ENCODE measurements at places on chromosomes 5 and 9.

GRCh38 chr5:32020946-32021345 is 153.2 kb downstream of the GOLPH3 start:
- no peak for DNase-seq

DNA sequence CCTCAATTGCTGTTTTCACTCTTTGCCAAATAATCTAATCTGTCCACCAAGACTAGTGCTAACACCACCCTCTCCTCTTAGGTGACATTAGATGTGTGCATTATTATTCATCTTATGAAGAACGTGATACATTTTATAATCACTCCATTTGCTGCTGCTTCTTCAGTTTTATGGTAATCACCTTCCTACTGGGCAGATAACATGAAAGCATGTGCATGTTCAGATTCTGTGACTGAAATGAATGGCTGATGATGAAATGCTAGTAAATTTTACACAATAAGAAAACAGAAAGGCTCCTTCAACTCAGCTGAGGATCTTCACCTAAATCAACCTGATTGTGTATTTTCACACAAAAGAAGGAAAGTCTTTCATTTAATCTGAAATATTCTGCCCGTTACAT is 577.6 kb downstream of the CSNK1G3 start:
- no peak for DNase-seq

GRCh38 chr5:120260651-120261050 is 203.4 kb upstream of the PRR16 start:
- no peak for DNase-seq

GRCh38 chr5:66136053-66136452 is 8.0 kb upstream of the SREK1 start:
- DNase-seq: no peak

GRCh38 chr9:34458013-34458958 is at the start of the genes DNAI1 and FAM219A:
Gene DNAI1 (plus strand): TSS chr9:34458805. CDS start chr9:34459006, 201 bp downstream.
Gene FAM219A (minus strand): TSS chr9:34458570. CDS start chr9:34458263, 307 bp downstream.
- peak; percentile 96 for DNase-seq

- no peak for DNase-seq
These were observed 155.2 kb downstream of the MEF2C start for GRCh38 chr5:88727705-88728313.

GRCh38 chr5:42993516-42994245 is 46.4 kb downstream of the ANXA2R start:
- DNase-seq: no peak

DNA sequence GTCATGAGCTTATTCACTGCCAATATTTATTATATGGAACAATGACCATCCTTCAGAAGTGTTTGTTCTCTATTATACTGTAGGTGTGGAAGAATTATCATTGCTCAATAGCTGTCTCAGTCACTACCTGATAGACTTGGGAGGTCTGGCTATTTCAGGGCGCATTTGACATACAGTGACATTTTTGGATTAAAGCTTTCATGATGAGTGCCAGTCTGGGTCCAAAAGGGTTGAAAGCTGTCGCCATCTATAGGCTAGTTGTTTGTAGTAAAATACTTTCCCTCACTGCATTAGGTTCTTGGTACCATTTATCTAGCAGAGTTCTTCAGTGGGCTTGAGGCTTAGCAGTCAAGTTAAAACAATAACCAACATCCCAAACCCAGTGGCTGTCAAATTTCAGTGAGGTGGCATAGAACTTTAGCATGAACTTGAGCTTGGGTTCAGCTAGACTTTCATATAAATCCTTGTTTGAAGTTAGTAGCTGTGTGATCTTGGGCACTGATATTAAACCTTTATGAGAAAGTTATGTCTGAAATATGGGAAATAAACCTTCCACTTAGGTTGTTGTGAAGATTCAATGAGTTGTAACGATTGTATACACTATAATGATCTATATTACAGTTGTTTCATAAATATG is 110.5 kb upstream of the CDKN2B start:
- peak; percentile 39 for DNase-seq

DNA sequence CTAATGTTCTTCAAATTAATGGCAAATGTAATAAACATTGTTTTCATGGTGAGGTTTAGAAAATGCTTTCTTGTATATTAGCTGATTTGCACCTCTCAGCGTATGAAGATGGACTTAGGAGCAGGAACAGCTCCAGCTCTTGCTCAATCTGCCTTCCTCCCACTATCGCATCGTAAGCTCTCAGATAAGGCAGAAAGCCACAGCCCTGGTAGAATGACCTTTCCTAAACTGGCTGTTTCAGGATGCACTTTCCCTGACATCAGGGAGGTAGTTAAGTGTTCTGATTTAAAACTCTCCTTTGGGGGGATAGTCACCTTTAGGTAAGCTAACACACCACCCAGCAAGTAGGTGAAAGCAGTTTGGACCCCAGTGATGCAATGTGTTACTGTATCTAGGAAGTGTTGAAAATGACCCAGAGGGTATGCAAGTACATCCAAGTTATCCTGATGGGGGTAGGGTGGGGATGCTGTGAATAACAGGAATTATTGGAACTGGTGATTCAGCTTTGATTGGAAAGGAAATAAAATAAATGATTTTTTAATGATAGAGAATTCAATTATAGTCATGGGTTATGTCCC is 72.3 kb downstream of the LMNB1 start:
- no peak for DNase-seq

GRCh38 chr9:31030741-31031202 is 1353.7 kb upstream of the ACO1 start:
- no peak for DNase-seq

- no peak for DNase-seq
These were observed 186.7 kb downstream of the MARCHF11 start for GRCh38 chr5:15992918-15993317.

DNA sequence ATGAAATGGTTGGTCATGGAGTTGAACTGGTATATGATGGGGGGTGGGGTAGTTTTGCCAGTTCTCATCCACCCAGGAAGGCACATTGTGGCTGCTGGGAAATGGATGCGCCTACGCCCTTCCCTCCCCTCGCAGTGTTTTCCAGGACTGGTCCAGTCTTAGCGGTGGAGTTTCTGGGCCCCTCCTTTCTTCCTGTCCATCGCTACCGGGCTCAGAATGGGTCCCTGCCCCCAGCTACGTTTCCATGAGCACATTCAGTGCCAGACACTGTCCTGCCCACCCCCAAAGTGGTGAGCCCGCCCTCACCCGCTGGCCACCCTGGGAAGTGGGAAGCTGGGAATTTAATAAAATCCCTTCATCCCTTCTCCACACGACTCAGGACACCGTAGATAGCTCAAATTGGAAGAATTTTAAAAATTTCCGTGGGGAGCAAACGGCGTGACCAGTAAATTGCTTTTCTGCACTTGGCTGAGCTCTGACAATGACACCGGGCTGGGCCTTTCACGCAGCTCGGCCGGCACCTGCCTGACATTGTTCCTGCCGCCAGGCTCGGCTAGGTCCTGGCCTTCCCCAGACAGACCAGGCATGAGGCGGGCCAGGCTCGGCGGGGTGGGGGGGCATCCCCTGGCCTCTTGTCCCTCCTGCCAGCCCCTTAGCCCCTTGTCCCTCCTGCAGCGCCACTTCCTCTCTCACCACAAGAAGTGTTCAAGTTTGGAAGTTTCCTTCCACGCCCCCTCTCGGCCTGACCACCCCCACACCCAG is 3.6 kb downstream of the FGF18 start:
- DNase-seq: no peak

DNA sequence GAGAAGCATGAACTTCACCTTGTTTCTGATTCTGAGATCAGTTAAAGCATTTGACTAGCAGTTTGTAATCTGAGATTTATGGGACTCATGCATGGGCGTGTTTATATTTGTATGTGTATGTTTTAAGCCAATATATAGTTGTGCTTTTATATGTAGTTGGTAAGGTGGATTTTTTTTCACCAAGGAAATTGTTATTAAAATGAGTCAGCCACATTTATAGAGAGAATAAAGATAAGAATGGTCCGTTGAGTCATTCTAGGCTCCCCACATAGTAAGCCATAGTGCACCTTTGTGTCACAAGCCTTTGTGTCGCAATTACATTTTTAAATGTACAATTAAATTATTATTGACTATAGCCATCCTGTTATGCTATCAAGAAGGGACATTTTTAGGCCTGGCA is 89.0 kb downstream of the NLN start:
- no peak for DNase-seq

DNA sequence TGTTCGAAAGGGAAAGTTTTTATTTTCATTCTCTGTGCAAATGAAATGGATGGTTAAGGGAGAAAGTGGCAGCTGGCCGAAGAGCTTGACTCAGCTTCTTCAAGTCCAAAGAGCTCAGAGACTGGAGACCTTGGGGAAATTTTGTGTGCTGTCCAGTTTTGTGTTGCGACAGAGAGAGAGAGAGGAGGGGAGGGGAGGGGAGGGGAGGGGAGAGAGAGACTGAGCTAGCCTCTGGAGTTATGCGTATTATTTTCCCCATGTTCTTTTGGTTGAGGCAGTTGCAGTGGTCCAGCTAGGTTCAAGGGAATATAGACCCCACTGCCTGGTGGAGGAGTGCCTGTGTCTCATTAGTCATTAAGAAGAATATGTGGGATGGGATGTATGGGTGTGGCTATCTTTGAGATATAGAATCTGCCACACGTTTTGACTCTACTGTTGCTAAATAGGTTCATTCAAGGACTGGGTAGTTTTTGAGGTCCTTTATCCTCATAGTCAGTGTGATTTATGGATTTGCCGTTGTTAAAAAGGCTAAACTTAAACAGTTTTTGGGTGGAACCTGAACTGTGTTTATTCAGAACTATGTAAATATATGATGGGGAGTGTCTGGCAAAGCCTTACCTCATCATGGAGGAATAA is 69.7 kb downstream of the ARHGAP26 start:
- no peak for DNase-seq

- DNase-seq: no peak
These were observed 67.9 kb downstream of the KIAA1958 start for GRCh38 chr9:112554516-112554915.

DNA sequence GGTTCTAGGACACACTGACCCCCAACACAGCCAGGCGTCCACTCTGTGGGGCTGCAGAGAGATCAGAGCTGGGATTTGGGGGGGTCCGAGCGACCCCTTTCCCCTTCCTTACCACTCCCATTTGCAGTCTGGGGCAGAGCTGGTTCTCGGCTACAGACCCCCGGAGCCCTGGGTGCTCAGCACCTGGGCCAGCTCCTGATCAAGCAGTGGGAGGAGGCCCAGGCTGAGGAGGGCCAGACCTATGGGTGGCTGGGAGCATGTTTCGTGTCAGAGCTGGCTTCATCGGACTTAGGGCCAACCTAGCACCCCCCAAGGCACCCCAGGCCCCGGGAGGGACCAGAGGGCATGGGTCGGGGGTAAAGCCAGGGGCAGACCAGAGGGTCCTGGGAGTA is 7.6 kb downstream of the GRIN1 start:
- DNase-seq: no peak

DNA sequence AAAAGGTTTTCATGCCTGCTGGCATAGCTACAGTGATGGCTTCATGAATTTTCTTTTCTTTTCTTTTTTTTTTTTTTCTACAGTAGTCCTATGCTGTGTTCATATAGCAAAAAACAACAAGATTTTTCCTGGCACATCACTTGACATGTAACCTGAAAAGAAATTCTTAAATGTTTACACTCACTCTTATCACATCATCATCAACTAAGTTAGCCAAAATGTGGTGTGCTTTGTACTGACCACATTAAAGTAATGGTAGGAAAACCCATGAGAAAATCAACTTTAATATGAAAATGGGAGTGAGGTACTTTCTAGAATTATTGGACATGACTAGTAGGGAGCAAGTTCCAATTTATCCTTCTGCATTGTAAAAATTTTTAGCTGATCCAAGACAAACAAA is 146.7 kb downstream of the SSBP2 start:
- no peak for DNase-seq

DNA sequence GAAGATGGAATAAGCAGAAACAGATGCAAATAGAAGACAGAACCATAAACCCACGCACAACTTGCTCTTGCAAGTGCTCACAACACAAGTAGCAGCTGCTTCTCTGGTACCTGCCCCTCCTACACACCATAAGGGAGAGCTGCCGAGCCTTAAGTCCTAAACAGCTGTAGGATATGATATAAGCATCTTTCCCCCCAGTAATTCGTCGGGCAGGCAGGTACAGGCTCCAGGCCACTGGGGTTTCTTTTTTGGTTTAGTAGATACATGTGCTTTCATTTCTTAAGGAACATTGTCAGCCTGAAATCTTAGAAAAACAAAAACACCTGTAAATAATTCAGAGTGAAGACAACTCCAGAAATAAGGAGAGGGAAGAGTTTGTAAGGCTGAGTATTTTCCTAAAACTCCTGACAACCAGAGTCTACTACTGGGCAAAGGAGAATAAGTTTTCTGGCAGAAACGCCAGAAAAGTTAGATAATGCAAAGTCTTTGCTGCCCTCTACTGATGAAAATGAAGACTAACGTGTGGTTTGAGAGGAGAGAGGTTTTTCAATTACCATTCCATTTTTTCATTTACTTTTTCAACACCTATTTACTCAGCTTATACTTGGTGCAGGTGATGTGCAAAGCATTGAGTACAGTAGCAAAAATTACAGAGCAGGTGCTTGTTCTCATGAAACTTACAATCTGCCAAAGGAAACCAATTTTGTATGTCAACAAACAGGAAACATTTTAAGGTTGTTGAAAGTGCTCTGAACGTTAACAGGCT is 20.1 kb upstream of the TCERG1 start:
- peak; percentile 77 for DNase-seq

DNA sequence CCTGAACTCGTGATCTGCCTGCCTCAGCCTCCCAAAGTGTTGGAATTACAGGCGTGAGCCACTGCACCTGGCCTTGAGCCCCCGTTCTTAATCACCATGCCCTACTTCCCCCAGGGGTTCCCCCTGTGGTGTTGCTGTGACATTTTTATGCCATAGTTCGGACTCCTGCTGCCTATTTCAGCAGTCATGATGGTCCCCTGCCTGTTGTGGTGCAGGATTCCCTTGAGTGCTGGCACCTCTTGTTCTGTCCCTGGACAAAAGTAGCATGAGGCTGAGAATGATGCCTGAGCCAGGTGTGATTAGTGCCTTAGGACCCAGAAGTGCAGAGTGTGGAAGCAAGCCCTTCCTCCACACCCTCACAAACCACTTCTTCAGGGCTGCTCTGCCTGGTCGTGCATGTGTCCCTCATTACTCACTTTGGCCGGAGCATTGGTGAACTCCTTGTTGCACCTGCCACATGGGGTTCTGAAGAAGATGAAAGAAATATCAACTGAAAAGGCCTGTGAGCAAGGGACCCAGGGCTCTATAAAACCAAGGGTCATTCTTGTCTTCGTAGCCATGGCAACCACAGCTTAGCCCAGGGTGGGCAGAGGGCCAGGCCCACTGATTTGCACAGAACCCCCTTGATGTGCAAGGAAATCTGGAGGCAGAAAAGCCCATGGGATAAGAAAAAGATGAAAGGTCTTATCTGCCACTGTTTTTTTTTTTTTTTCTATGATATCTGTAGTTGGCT is 228.0 kb downstream of the NTRK2 start:
- DNase-seq: no peak

GRCh38 chr5:179554981-179555380 is 4.6 kb downstream of the RUFY1 start:
- no peak for DNase-seq

- DNase-seq: no peak
These were observed 7.6 kb upstream of the FBXO38 start for GRCh38 chr5:148376198-148376597.

DNA sequence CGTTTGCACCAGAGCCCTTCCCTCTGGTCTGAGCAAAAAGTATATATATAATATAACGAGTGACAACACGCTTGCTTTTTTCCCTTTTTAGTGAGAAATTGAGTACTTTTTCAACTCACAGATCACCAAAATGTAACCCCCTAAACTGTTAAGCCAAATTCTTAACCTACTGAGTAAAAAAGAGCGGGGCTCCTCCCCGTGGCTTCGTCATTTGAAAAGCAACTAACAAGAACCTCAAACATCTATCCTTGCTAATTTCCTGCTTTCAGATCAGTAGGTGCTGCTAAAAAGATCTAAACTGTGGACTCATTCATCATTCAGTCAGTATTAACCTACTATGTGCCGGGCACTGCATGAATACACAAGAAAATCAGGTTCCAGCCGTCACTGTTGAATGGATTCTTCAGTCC is 1.0 kb upstream of the PTBP3 start:
- DNase-seq: no peak
